Fibroblast of skin of right biceps (primary cell): ENCODE measurements at places on chromosomes 13 and 19.

- DNase-seq: no peak
These were observed 97.0 kb upstream of the RNF113B start for GRCh38 chr13:98273824-98274742.

DNA sequence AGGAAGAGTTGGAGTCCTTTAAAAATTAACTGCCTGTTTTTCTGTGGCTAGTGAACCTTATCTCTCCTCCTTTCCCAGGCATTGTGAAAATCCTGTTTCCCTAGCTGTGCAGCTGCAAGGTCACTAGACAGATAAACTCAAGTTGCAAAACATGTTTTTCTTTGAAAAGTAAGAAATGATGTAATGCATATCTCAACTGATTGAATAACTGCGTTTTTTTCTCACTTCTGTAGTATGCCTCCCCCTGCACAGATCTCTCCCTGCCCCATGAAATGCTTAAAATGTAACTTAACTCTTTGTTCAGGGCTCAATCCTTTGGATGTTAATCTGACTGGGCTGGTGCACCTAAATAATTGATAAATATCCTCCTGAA is 27.7 kb upstream of the CYSLTR2 start:
- DNase-seq: no peak

DNA sequence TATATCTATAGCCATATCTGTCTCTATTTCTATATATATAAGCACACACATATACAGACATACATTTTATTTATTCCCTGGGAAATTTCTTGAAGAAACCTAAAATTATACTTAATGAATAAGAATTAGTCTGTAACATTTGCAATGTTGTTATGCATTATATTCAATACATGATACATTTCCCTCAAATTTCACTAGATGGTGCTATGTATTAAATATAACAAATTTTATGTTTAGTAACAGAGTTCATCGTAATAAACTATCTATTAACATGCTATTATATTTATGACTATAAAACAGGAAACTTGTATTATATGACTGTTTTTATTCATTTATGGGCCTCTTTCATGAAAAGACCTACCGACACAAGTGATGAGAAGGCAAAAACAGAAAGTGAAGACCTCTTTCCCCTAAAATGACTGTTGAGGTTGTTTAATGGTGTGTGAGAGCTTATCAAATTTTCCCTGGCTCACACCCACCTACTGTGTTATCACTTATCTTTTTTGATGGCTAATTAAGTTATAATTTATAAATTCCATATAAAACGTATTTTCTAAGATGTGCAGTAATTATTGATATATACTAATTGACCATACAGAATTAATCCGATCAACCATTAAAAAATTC is 881.9 kb downstream of the SLITRK6 start:
- DNase-seq: peak; percentile 14

DNA sequence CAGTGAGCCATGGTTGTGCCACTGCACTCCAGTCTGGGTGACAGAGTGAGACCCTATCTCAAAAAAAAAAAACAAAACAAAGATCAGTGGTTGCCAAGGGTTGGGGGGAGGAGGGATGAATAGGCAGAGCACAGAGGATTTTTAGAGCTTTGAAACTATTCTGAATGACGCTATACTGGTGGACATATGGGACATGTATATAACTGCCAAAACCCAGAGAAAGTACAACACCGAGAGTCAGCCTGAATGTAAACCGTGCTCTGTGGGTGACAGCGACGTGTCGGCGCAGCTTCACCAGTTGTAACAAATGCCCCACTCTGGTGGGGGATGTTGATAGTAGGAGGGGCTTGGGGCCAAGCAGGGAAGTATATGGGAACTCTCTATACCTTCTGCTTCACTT is 32.9 kb downstream of the ZIC5 start:
- no peak for DNase-seq

DNA sequence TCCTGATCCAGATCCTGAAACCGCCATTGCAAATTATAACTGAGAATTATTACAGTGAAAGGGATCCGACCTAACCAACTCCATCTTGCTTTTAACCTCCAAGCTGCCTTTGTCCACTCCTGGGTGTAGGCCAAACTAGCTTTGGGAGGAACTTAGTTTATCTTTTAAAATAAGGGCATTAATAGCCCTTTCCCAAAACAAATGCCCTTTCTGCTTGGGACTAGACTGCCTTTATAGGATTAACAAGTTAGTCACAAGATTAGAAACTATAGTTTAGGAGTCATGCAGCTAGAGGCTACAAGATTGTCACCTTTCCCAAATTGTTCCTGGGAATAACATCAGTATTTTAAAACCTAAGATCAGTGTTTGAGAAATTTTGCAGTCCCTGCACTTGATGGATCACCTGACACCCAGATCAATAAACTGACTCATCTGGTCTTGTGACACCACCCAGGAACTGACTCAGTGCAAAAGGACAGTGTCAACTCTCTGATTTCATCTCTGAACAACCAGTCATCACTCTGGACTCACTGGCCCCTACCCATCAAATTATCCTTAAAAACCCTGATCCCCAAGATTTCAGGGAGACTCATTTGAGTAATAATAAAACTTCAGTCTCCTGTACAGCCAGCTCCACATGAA is 4.1 kb upstream of the ZNF841 start:
- no peak for DNase-seq

GRCh38 chr13:33017323-33017929 is 1.2 kb downstream of the KL start:
- peak; percentile 47 for DNase-seq

DNA sequence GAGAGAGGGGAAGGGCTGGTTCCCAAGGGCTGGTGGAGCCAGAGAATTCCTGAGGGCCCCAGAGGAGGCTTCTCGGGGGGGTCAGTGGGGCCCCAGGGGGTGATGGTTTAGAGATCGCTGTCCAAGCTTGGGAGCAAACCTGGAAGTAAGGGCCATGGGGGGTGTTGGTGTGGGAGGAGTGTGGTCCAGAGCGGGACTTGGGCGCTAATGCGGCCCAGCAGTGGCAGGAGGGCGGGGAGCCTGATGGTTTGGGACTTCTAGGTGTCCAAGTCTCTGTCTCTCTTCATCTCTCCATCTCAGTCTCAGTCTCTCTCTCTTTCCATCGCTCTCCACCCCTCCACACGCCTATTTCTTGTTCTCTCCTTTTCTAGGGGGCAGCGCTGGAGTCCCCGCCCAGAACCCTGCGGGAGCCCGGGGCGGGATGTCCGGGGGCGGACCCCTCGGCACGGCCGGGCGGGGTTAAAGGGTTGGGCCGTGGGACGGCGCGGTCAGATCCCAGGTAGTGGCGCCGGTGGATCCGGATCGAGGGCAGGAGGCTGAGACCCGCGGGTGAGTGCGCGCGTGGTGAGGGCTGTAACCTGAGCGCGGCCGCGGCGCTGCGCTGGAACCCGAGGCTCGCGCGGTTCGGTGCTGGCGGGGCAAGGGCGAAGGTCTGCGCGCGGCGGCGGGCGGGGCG is at the start of gene CYP4F22:
TSS of gene CYP4F22 (plus strand) at position 491 of the 676 bp plus-strand sequence. CDS start 16,812 bp downstream, outside the sequence.
- DNase-seq: no peak

- no peak for DNase-seq
These were observed 33.9 kb downstream of the VSTM2B start for GRCh38 chr19:29559743-29560142.

DNA sequence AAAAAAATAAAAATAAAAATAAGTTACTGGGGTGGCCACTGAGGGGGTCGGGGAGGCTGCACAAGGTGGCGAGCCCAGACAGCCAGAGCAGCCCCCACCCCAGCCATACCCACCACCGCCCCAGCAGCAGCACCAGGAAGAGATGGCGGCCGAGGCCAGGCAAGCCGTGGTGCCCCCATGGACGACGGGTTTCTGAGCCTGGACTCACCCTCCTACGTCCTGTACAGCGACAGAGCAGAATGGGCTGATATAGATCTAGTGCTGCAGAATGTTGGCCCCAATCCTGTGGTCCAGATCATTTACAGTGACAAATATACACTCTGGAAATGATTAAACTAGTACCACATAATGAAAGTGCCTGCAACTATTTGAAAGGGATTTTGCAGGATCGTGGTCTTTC is 71.6 kb upstream of the ZDHHC20 start:
- DNase-seq: peak; percentile 16

DNA sequence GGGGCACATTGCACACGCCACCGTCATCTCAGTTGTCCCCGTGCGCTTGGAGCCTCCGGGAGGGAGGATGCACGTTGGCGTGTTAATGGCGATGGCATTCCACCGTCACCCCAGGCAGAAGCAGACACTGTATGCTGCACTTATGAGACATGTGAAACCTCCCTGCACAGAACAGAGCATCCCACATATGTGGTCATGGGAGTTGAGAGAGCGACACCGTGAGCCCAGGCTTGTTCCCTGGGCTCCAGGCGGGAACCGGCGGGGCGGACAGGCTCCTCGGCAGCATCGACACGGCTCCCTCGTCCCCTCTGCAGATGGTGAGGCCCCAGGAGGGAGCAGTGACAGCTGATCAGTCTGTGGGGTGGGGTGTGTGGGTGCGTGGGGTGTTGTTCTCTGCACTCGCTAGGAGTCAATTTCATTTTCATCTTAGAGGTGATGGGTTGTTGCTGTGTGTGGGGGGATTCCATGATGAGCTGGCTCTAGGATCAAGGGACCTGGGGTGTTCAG is 40.4 kb downstream of the CRTC1 start:
- no peak for DNase-seq

DNA sequence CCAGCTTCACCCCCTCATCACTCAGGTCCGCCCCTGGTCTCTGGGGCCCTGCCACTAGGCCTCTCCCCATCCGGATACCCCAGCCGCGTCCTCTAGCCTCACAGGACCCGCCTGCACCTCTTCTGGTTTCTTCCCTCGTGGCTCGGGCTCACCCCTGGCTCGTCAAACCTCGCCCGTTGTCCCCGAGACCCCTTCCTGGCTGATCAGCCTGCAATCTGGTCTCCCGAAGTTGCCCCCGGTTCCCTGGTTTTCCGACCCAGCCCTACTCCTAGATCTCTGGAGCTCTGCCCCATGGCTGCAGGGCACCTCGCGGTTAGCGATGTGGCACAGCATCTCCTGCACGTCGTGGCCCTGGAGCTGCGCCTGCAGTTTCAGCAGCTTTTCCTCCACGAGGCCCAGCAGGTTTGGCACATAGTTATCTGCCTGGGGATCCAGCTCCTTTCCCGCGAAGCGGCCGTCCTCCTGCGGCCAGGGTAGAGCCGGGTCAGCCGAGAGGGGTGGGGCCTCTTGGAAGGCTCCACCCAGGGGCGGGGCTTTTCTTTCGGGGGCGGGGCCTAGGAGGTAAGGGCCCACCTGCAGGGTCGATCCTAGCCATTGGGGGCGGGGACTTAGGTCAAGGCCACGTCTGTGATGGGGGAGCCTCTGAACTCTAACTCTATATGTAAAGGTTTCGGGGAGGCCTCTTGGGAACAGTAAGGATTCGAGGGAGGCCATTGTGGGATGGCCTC is 2.4 kb upstream of the RGL3 start:
- DNase-seq: no peak
